ENCODE measurements at places on chromosomes 7 and 10.

DNA sequence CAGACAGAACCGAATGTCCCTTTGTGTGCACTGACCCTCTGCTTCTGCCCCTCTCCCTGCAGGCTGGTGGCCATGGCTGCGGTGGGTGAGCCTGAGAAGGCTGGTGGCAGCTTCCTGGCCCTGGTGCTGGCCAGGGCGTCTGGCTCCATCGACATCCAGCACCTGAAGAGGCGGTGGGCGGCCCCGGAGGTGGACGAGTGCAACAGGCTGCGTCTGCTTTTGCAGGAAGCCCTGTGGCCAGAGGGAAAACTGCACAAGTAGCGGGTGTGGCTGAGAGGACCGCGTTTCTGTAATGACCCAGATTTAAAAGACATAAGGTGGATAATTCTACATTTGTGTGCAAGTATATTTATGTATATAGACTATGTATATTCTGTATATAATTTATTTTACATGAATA lies 89.2 kb downstream of the DYNC2I1 start:
- no peak for DNase-seq

- DNase-seq, result no peak
Measured at GRCh38 chr7:158291998-158292397, 295.6 kb downstream of the PTPRN2 start.

DNA sequence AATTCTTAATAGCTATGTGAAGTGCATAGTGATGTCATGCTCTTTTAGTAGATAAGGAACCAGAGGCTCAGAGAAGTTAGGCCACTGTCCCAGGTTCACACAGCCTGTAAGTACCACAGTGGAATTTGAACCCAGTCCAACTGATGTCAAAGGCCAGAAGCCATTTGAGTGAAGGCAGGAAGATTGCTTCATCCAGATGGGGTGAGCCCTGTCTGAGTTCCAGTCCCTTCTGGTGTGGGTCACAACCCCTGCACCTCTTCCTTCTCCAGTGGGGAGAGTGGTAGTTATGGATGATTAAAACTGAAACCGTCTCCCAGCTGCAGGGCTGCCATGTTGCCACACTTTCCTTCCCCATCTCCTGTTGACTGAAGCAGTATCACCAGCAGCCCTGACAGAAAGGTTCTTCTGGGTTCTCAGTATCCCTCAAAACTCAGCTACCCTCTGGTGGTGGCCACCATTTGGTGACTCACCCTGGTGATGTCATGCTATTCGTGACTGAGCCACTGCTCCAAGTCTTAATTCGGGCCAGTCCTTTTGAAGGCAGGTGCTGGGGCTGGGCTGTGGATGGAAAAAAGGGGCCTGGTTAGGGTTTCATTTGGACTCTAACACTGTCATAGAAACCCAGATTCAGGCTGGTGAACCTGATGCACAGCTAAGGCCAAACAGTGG lies 1.5 kb upstream of the C10orf95 start:
- peak; percentile 90 for DNase-seq

DNA sequence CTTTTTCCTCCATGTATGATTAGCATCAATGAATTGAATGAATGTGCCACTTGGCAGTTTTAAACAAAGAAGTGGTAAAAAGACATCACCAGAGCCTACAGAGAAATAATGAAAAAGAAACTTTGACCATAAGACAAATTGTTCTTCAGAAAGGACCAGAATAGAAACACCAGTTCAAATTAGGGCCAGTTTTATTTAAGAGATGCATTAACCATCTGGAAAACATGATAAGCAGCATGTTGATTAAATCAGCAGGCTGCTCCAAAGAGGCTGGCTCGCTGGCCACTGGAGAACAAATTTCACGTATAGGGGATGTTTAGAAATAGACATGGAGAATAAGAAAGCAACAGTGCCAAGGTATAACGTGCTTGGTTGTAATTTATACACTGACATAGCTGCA lies 242.3 kb upstream of the AOAH start:
- DNase-seq, result no peak

GRCh38 chr7:123581162-123581459 lies 20.5 kb upstream of the ASB15 start:
- DNase-seq, result no peak

DNA sequence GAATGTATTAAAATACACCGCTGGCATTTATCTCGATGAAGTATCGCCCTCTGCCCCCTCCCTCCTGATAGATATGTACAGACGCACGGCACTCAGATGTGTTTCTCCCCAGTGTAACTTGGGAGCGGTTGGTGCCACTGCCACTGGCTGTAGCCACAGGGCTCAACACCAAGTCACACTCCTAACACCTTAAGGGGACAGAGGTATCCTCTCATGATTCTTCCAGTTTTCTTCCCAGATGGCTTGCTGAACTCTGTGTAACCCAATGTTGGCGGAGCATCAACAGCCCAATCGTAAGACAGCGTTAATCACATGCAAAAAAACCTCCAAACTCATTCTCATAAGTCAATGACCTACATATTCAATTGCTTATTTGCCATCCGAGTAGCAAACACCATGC lies 35.5 kb downstream of the CTBP2 start:
- peak; percentile 40 for DNase-seq

- no peak for DNase-seq
Measured at GRCh38 chr10:70455213-70455630, 13.7 kb upstream of the NODAL start.

DNA sequence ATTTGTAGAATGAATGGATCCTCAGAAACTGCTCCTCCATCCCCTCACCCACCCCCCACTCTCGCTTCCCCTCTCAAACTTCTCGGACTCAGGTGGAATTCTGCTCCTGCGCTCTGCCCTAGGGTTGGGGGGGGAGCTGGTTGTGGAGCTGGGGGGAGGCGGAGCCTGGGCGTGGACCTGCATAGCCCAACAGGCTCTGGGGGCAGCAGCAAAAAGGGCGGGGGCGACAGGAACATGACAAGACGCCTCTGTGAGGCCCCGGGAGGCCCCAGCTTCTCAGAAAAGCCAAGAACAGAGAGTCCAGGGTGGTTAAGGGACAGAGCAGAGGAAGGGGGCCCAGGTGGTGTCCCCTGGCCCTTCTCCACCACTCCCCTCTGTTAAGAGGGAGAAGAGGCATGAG lies 3.5 kb downstream of the TSC22D4 start:
- no peak for DNase-seq

DNA sequence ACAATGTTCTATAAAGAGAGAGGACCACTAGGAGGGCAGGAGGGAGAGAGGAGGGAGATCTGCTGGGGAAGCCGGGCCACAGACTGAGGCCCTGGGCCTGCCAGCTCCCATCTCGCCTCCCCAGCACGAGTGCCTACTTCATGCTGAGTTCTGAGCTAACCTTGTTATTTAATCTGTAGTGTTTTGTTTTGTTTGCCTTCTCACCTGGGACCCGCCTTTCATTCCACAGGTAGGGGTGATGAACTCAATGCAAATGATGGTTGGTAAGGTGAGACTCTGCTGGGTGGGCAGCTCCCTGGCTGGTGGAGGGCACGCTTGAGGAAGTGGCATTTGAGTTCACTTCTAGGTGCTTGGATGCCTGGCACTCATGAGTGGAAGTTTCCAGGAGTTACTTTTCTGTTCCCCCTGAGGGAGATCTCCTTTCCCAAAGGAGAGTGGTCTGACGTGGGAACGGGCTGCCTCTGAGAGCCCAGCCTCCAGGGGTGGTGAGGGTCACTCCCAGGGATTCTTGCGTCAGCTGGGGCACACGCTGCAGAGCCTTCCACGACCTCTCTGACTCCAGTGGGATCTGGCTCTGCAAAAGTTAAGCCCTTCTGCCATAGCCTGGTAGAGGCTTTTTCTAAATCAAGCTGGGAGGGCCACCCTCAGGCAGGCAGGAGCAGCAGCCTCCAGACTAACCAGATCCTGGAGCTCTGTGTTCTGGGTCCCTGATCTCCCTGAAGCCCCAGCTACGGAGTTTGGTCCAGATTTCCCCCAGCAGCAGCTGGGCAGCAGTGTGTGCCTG lies 22.4 kb downstream of the UBTD1 start:
- DNase-seq, result no peak

Data from fibroblast of mammary gland (primary cell).